ENCODE measurements at places on chromosomes 1 and 21.

GRCh38 chr1:13469343-13469742 lies 44.5 kb downstream of the LRRC38 start:
- DNase-seq, result no peak

- DNase-seq, result no peak
Measured at GRCh38 chr1:66505671-66506392, 28.1 kb upstream of the SGIP1 start.

DNA sequence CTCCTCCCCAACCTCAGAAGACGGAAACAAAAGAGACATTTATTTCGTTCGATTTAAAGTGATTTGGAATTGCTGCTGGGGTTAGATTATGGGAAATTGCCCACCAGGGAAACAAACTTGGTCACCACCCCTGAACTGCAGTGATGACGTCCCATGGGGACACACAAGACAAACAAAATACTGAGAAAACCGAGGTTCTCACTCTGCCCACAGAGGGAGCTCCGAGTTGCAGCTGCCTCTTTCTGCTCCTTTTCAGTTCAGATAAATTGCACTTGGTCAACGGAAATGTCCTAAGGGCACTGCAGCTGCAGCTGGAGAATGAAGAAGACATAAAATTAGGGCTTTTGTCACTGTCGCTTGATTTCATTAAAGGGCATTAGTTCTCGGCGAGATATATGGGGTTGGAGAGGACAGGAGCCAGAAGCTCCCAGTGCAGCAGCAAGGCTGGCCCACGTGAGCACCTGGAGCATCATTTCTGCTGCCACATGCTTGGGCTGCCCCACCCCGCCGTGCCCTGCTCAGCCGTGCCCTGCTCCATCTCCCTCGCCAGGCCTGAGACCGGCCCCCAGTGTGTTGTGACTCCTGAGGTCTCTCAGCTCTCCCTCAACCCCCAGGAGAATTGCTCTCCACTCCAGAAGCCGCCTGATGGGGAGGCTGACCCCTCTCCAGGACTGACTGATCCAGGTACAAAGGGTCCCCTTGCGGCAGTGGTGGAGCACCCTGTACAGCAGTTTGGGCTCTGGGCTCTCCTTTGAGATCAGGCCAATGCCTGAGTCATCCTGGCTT lies 231.7 kb upstream of the AJAP1 start:
- no peak for DNase-seq

GRCh38 chr1:41861535-41862383 lies 57.0 kb downstream of the HIVEP3 start:
- DNase-seq, result no peak

DNA sequence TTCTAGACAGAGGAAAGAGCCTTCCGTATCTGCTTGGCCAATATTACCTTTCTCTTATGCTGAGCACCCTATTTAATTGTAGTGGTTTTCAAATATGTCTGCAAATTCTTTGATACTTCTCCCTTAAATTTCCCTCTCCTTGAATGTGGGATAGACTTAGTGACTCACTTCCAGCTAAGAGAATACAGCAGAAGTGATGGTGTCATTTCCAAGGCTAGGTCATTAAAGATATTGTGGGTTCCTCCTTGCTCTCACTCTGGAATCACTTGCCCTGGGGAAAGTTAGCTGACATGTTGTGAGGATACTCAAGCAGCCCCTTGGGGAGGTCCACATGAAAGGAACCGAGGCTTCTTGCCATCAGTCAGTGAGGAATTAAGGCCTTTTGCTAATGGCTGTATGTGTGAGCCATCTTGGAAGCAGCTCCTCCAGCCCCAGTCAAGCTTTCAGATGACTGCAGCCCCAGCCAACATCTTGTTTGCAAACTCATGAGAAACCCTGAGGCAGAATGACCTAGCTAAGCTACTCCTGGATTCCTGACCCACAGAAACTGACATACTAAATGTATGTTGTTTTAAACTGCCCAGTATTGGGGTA lies 8.1 kb upstream of the CITED4 start:
- no peak for DNase-seq

DNA sequence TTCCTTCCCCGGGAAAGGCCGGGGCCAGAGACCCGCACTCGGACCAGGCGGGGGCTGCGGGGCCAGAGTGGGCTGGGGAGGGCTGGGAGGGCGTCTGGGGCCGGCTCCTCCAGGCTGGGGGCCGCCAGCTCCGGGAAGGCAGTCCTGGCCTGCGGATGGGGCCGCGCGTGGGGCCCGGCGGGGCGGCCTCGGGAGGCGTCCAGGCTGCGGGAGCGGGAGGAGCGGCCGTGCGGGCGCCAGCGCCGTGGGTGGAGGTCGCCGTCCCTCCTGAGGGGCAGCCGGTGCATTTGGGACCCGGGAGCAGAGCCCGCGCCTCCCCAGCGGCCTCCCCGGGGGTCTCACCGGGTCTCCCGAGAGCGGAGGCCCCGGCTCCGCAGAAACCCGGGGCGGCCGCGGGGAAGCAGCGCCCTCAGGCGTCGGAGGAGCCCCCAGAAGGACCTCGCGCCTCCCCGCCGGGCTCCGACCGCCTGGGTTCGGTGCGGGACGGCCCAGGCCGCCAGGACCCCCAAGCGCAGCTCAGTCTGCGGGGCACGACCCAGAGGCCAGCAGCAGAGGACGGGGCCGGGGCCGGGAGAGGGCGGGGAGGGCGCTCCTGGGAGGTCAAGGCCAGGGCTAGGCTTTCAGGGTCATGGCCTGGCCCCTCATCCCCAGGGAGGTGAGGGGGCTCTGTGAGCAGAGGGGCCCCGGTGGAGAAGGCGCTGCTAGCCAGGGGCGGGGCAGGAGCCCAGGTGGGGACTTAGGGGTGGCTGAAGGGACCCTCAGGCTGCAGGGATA lies 7.2 kb upstream of the SLX9 start:
- no peak for DNase-seq
